BE2C (cell line): ENCODE measurements at places on chromosomes 6 and 20.

GRCh38 chr20:3815703-3816315 lies 4.5 kb upstream of the AP5S1 start:
- DNase-seq: no peak

DNA sequence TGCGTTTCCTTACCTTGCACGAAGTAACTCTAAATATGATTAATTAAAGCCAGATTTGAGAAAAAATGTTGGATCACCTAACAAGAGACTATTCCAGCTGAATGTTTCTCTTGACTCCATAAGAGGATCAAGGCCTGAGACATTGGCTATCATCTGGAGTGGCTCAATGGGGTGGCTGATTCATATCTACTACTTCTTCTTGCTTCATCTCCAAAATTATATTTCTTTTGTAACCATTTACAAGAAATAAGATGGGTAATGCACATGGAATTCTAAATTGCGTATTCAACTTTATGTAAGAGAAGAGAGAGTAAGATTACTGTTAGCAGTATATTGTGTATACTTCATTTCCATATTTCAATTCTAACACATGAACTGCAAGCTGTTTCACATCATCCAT lies 819.0 kb upstream of the EYS start:
- DNase-seq: no peak

DNA sequence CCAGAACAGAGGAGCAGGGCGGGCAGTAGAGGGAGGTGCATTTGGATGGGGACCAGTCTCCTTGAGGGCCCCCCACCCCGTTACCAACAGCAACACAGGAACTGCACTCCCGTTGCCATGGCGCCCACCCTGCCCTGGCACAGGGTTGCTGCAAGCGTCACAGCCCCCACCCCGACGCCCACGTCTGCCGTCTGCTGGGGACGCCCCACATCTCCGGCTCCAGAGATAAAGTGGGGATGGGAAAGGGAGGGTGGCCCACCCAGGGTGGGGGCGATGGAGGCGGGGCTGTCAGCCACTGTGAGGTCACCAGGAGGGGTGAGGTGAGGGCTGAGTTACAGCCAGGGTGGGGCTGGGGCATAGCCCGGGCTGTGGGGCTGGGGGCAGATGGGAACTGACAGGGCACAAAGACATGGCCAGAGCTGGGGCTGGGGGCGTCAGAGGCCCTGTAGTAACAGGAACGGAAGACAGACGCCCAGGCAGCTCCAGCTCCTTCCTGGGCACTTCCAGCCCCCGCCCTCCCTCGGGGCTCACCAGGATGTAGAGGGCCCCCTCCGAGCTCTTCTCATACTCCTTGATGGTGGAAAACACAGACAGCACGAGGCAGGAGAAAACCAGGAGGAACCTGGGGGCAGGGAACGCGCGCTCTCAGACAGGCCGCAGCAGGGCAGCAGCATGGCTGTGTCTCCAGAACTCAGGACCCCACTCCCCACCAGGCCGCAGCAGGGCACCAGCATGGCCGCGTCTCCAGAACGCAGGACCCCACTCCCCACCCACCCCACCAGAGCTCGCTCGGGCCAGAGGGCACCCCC lies 26.0 kb downstream of the KCNQ2 start:
- DNase-seq: no peak

DNA sequence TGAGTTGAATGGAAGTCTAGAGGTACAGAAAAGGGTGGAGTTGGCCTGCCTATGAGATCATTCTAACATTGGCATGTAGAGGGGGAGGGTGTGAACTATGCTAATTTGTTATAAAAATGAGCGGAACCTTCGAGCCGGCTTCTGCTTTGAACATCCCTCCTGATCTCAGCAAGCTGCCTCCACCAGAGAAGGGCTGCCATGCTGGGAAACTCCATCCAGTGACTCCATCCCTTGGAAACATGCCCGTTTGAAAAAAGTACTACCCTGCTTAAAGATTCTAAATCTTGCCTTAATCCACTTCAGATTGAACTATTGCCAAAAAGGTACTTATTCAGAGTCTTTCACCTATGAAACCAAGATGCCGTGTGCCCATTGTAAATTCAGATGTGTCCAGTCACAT lies 43.6 kb upstream of the TMEM170B start:
- no peak for DNase-seq

GRCh38 chr6:158765499-158766068 lies 53.6 kb downstream of the EZR start:
- DNase-seq: no peak

- no peak for DNase-seq
Observed at GRCh38 chr20:14291502-14291901, 45.9 kb downstream of the FLRT3 start.
